ENCODE measurements at places on chromosomes 3 and 15.

- DNase-seq: no peak
Measured at GRCh38 chr3:48440590-48440958, 517 bp downstream of the TMA7 start.

DNA sequence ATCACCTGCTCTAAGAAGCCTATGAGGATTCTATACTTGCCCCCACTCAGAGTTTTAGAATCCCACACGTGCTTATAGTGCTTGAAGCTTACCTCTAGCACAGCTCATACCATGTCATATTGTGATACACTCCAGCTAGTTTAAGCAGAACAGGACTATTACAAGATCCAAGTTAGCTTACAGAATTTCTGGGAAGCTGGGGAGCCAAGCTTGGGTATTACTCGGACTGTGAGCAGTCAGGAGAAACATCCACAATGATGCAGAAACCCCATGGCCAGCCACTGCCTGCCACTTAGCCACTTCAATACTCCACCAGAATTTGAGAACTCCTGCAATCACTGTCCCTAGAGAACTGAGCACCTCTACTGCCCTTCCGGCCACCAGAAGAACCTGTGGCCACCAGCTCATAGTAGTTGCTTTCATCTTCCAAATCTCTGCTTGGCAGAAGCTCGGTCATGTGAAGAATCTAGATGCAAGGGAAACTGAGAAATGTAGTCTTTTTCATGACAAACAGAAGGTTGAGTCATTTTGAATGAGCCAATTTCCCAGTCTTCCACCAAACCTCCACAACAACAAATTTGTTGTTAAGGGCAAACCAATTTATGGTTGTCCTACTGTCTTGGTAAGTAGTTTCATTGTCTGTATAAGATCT, 27.7 kb upstream of the SSR3 start:
- DNase-seq: no peak

DNA sequence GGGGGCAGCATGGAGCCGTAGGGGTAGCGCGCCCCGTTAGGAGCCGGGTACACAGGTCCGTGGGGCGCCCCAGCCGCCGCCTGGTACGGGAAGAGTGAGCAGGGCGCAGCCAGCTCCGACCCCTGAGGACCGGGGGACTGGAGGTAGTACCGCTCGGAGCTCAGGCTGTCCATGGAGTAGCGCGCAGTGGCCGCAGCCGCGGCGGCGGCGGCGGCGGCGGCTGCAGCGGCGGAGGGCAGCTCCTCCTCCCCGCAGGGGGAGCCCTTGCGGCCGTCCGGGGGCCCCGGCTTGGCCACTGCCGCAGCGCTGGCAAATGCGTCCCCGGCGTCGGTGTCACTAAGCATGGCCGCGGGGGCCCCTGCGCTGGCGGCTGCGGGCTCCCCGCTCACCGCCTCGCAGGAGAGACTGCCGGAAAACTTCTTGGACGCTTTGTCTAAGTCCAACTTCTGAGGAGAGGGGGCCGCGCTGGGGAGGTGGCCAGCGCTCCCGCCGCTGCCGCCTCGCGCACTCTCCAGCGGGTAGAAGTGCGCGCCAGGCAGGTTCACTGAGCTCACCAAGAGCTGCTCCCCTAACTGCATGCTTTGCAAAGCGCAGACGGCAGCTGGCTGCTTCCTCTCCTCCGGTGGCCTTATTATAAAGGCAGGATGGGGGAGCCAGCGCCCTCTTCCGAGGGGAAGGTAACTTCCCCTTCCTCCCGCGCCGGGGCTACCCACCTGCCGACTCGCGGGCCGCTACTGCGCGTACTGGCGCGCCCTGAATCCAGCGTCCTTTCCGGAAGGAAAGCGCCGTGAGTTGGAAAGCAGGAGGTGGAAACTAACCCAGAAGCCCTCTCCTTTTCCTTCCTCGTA, at the start of gene EOMES:
Gene EOMES, minus strand, starts transcription at position 607 of the 848 bp plus-strand sequence. Its CDS starts 29 bp downstream, at position 578.
- peak; percentile 58 for DNase-seq

DNA sequence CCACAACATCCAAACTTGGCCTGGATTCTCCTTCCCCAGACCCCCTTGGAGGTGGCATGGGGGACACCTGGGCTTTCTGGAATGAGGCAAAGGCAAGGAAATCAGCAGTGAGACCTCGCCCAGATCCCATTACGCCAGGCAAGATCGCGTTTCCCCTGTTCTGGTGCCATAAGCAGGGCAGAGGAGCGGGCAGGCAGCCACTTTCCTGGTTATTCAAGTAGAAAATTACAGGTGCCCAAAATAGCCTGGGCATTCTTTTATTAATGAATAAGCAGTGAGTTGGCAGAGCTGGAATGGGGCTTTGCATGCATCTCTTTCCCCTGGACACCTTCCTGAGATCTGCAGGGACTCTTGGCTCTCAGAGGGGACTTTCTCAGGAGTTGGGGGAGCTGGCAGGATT, 31.5 kb upstream of the FAM107A start:
- no peak for DNase-seq

- no peak for DNase-seq
Measured at GRCh38 chr3:123256256-123256655, 54.5 kb downstream of the SEC22A start.

DNA sequence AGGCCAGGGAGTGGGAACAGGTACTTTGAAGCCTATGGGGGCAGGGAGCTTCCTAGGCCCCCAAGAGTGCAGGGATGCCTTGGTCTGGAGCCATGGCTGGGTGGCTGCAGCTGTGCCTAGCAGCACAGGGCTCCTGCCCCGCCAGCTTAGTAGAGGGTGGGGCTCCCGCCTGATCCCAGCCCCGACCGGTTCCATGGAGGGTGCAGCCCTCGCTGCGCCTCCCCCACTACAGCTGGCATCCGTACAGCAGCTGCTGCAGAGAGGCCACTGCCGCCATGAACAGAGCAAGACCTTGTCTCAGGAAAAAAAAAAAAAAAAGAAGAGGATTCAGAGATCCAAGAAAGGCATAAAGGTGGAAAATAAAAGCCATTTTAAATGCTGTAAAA, 277.2 kb downstream of the UBE2E2 start:
- DNase-seq: no peak

DNA sequence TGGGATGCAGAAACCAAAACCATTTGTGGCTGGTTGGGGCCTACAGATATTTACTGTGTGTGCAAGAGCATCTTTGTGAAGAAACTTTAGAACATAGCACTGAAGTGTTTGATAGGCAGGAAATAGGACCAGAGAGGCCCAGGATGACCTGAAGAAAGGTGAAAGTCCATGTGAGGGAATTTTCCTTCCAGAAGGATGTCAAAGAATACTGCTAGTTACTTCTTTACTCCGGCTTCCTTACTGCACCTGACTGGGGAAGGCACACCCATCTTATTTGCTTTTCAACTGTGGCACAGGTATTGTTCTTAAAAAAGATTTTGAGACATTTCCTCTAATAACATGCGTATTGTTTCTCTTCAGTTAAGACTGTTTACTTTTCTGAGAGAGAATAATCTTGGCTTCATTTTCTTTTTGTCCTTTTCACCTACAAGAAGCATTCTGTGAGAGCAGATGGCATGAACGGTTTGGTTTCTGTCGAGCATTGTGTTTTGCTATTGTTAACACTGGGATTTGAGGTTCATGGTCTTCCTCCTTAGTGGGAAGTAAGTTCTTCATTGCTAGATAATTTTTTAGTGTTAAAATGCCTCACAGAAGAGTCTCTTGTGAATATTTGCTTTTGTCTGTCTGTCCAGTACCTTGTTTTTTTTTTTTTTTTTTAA, 71.5 kb downstream of the SLCO3A1 start:
- DNase-seq: no peak

DNA sequence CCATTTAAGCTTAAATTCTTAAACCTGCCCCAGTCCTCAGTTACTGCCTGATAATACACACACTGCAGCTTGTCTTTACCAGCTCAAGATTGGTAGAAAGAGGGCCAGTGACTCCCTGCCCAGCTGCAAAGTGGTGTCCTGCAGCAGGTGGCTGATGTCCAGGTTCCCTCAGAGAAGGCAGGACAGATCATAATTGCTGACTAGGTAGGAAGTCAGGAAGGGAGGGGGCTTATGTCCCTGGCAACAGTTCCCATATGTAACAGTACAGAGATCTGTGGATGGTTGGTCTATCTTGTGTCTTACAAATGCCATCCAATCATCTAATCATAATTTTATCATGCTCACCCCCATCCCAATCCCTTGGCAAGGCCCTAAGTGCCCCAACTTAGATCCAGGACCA, 492.1 kb upstream of the PPP2R3A start:
- no peak for DNase-seq

- DNase-seq: no peak
Measured at GRCh38 chr15:94174399-94174802, 57.0 kb upstream of the MCTP2 start.

GRCh38 chr3:2826453-2826852, 283.7 kb downstream of the IL5RA start:
- DNase-seq: no peak

Data from stimulated activated CD4-positive, alpha-beta T cell treated with anti-CD3 and anti-CD28 coated beads, Interleukin-4, amount 100 ng/mL, for 4 hours (primary cell).